ENCODE measurements at places on chromosomes 4 and X.

GRCh38 chrX:44723426-44723825 lies 120.4 kb upstream of the DUSP21 start:
- DNase-seq, result no peak

DNA sequence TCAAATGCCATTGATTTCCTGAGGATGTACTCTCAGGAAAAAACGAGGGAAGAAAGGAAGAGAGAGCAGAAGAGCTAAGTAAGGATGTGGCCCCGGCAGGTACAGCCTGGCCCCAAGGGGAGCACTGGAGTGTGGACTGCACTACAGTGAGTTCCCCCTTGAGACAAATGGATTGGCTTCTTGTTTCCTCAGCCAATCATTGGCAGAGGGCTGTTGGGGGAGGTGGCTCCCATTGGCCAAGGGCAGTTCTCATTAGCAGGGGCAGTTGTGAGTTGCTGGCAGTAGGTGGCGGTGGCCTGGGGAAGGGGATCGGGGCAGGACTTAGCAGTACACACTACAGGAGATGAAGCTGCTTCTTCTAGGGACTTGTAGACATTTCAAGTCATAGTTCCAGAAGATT lies 24.1 kb upstream of the OCIAD2 start:
- DNase-seq, result peak; percentile 43

DNA sequence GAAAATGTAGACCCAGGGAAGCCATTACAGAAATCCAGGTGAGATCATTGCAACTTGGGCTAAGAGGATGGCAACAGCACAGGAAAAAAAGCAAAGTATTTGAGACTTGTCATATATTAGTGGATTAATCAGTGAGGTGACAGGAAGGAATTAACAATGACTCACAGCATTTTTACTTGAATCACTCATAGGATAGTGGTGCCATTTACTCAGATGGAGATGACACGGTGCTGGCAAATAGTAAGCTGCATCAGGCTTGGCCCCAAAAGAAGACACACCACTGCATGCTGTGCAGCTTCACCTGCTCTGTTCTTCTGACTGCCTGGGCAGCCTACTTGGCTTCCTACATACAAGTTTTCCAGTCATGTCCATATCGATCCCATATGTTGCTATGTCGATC lies 144.8 kb downstream of the FRYL start:
- no peak for DNase-seq

GRCh38 chr4:100833906-100834305 lies 316.1 kb upstream of the EMCN start:
- no peak for DNase-seq

- no peak for DNase-seq
These were observed 14.6 kb downstream of the TMSB4X start for GRCh38 chrX:12989461-12989860.

DNA sequence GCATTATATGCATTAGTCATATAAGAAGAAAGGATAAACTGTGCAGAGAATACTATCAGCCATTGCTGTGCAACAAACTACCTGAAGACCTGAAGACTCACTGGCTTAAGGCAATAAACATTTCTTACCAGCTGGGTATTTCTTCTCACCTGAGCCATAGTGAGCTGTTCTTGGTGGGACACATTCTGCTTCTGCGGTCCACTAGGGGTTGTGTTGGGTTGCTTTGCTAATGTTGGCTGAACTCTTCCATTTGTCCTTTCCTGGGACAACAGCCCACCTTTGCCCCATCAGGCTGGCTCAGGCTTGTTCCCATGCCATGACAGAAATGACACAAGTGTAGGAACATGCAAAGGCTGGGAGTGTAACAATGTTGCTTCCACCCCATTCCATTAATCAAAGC lies 388.6 kb downstream of the PCDH7 start:
- DNase-seq, result no peak

DNA sequence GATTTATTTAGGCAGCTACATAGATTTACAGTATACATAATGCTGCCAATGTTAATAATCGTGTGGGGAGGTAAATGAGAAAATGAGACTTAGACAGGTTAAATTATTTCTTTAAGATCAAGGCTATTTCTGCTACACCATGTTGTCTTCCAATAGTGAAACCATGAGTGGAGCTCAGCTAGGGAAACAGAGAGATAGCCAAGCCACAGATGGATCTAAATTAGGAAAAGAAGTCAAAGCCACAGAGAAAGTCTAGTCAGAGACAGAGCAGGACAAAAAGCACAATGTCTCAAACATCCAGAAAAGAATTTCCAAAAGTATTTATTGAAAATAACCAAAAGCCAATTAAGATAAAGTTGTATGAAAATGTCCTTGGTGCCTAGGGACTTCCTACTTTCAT lies 867.2 kb upstream of the GRID2 start:
- no peak for DNase-seq

- no peak for DNase-seq
These were observed 8.8 kb downstream of the SPRY1 start for GRCh38 chr4:123405267-123405865.

- no peak for DNase-seq
These were observed 96.1 kb downstream of the RPA4 start for GRCh38 chrX:96979766-96980165.

GRCh38 chrX:3713937-3714434 lies 537 bp upstream of the PRKX start:
- peak; percentile 39 for DNase-seq

GRCh38 chrX:8861908-8862307 lies 60.7 kb upstream of the FAM9A start:
- DNase-seq, result no peak

GRCh38 chr4:22969287-22969896 lies 276.7 kb downstream of the GBA3 start:
- DNase-seq, result no peak

DNA sequence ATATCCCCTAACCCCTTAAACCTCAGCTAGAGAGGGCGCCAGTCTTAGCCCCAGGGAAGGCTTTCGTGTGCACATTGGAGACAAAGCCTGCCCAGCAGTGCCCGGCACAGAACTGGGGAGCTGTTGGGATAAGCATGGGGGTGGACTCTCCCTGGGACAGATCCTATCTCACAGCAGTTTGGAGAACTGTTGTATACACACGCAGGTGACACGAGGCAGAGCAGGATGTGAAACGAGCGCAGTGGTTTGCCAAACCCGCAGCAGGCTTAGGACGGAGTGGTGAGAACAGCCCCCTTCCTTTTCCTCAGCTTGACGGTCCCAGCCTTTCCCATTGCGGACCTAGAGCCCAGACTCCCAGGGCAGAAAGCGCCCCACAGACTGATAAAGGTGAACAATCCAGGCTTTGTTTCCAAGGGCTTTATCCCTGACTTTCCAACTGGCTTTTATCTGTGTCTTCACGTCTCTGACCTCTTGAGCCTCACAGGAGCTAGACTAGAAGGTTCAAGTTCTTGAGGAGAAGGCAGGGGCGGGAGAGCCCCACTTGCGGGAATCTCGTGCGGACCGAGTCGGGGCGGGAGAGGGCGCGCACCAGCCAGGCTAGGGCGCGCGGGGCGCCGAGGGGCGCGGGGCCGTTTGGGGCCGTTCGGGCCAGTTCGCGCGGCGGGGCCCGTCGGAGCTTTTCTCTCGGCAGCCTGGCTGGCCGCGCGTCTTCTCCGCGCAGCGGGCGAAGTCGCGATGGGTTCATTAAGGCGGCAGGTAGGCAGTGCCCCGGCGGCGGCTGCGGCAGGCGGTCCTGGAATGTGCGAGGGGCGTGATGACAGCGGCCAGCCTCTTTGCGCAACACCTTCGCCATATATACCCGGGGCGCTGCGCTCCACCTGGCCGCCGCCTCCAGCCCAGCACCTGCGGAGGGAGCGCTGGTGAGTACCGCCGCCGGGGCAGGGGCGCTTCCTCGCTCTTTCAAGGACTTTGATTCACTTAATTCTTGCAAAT lies at the start of gene SLC34A2:
SLC34A2 (plus strand) TSS at position 881 of the 993 bp plus-strand sequence. CDS start 6,650 bp downstream, outside the sequence.
- no peak for DNase-seq

GRCh38 chrX:123809854-123810375 lies 49.9 kb upstream of the XIAP start:
- no peak for DNase-seq

DNA sequence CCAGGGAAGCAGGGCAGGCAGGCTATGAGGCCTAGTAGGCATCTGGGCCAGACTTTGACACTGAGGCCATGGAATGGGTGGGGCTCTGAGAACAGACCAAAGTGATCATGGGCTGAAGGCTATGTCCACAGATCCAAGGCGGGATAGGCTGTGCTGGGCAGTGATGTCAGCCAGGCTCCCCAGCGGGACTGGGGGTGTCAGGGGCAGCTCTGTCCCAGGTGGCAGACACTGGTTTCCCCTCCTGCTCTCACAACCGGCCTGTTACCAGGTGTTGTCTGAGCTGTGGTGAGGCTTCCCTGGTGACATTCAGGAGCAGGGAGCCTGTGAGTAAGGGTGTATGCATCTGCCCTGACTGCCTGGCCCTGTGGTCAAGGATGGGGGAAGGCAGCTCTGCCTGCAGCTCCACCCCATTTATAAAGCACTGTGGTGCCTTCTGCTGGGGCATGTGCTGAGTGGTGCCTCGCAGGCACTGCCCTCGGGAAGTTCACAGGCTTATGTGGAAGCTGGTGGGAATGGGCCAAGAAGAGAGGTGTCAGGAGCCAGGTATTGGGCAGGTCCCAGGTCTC lies 2.9 kb downstream of the IL9R start:
- peak; percentile 17 for DNase-seq

GRCh38 chr4:179871726-179872125 lies 2371.5 kb upstream of the TENM3 start:
- no peak for DNase-seq

DNA sequence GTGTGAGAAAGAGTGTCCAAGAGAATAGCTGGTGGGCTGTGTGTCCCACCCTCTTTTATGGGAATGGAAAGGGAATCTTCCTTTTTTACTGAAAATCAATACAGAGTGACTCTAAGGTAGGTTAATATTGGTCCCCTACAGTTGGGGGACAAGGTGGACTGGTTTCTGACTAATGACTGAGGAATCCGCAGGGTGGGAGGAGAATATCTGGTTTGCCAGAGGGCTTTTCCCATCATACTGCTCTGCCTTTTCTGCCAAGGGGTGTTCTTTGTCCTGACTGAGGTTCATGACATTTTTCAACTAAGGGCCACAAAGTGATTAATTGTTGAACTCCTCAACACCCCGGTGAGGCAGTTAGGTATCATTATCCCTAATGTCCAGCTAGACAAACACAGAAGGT lies 261.6 kb downstream of the SPATA18 start:
- DNase-seq, result no peak

GRCh38 chr4:70992391-70992881 lies 1.0 kb upstream of the DCK start:
- DNase-seq, result no peak

DNA sequence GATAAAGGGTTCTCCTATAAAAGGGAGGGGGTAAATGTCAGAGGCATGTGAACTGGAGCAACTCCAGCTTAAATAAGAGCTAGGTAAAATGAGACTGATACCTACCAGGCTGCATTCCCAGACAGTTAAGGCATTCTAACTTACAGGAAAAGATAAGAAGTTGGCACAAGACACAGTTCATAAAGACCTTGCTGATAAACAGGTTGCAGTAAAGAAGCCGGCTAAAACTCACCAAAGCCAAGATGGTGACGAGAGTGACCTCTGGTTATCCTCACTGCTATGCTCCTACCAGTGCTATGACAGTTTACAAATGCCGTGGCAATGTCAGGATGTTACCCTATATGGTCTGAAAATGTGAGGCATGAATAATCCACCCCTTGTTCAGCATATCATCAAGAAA lies 13.1 kb upstream of the SULT1B1 start:
- DNase-seq, result no peak

DNA sequence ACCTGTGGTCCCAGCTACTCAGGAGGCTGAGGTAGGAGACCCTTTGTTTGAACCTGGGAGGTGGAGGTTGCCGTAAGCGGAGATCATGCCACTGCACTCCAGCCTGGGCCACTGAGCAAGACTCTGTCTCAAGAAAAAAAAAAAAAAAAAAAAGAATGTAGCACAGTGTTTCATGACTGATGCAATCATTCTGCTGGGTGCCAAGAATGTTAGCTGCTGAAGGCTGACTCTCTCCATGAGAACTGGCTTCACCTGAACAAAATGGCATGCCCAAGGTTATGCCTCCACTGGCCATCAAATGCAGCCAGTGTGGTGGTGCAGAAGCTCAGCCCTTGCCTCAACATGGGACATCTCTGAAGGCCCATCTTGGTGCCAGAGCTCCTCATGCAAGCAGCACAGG lies 412.1 kb downstream of the ADAM29 start:
- DNase-seq, result no peak

DNA sequence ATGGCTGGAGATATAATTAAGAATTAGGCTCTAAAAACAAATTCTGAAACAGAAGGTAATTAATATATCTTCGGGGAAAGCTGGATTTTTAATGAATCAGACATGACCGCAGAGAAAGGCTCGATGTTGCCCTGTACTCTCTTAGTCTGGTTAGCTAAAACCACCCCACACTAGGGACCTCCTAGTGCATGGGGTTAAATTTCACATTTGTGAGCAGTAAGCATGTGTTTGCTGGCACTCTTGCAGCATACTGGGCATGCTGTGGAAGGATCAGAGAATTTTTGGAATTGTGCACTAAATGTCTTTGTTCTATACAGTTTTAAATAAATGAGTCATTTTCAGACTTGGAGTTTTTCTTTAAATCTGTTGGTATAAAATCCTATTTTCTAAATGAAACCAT lies 475.6 kb upstream of the FTHL17 start:
- DNase-seq, result no peak

DNA sequence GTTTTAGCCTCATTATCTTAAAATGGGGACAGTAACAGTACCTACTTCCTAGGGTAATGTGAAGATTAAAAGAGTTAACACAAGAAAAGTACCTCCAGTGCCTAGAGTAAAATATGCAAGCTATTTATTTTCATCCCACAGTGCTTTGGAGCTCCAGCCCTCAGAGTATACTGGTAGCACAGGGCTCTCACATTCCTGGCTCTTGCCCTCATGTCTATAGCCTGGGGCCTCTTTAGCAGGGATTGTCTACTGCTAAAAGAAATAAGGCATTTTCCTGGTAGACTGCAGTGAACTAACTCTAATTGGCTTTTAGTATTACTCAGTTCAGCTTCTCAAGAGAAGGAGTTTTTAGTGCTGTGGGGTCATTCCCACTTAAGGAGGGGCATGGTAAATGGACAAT lies 60.8 kb downstream of the RRAGB start:
- DNase-seq, result no peak

DNA sequence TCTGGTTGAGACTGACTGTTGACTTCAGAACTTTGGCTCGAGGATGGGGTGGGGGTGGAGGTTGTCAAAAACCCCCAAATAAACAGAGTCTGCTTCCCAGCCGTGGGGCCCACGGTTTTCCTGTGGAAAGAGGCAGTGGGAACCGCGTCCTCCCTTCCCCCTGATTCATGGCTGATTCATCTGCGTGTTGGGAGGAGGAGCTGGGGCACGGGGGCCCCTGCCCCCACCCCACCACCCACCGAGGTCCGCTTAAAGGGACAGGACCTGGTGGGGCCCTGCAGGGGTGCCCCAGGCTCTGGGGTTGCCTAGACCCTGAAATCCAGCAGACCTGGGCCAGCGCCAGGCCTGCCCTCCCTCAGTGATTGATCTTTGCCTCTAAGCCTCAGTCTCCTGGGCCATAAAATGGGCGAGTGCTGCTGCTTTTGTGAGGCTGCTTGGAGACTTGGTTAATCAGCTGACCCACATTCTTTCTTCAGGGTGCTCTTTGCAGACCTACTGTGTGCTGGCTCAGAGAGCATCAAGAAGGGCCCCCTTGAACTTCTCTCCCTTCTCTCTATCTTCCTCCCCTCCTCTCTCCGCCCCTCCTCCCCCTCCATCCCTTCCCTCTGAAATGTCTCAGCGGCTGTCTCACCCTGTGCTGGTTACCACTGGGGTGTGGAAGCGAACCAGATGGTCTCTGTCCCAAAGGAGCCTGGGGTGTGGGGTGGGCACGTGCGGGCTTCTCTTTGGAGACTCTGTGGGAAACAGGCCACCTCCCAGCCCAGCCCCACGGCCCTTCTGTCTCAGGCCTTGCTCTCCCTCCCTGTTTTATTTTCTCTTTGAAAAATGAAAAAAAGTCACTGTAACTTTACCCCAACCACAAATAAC lies 9.1 kb downstream of the HTRA3 start:
- no peak for DNase-seq

GRCh38 chr4:55030589-55030988 lies 94.8 kb downstream of the KDR start:
- no peak for DNase-seq
